ENCODE measurements at places on chromosomes 2 and 18. TPM values are rescaled to one million over a fixed set of nuclear protein-coding genes. Genes with fewer than 3 reads are reported as not detected.

- H3K27ac ChIP-seq = no peak overlapping the region
- no peaks in the 10 kb centered on the region for H3K4me1 ChIP-seq
- no peaks in the 10 kb centered on the region for H3K27me3 ChIP-seq
Observed at GRCh38 chr2:227347117-227347516, 22.1 kb downstream of the MFF start.

DNA sequence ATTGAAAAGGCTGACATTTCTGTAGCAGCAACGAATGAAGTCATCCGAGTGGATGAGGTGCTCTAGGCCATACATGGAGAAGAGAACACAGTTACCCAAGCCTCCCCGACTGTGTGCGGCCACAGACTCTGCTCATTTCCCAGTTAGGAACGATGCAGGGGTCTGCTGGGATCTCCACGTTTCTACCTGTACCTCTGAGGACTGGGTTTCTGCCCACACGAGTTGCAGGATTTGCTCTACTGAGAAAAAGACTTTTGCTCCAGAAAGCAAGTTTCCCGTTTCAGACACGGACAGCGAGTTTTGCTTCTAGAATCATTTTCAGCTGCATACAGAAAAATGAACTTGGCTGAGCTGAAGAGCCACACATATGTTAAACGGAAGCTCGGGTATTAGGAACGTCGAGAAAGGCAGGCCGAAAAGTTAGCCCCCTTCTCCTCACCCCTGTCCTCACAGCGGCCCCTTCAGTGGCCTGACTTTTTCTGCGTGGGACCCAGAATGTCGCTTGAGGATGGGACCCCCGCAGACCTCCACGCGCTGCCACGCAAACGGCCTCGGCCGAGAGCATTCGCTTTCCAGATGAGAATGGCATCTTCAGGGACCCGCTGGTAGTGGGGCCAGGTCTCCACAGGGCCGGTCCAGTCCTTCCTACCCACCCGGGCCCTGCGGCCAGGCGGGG, 582 bp upstream of the RAB31 start:
- peaks cover 8% of the 10 kb centered on the region for H3K4me1 ChIP-seq
- DNase-seq = no peak
- peaks cover 87% of the 10 kb centered on the region for H3K27me3 ChIP-seq
- H3K27ac ChIP-seq = no peak overlapping the region
- peak overlapping the region; percentile 22 for H3K4me3 ChIP-seq

- DNase-seq = no peak
- H3K36me3 ChIP-seq = no peaks in the 10 kb centered on the region
- H3K27ac ChIP-seq = no peak overlapping the region
- H3K4me1 ChIP-seq = no peaks in the 10 kb centered on the region
- H3K4me3 ChIP-seq = no peak overlapping the region
- H3K27me3 ChIP-seq = peaks cover 99% of the 10 kb centered on the region
Observed at GRCh38 chr2:70851704-70852103, 16.1 kb upstream of the CD207 start.

DNA sequence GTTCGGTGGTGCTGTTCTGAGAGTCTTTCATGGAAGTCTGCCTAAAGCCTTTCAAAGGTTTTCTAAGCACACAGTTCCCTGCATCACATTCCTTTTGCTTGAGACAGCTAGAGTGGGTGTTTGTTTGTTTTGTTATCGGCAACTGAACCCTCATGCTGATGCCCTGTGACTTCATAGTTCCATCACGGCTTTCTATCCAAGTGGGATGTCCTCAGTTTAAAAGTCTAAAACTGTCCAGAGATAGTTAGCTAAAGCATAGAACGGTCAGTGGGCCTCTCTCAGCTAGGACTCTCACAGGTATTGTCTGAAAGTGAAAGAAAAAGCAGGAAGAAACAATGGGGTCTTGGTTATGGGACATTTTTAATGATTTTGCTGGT, 337.3 kb downstream of the OSR1 start:
- DNase-seq = no peak
- H3K4me1 ChIP-seq = peaks cover 10% of the 10 kb centered on the region
- H3K27me3 ChIP-seq = no peaks in the 10 kb centered on the region
- no peaks in the 10 kb centered on the region for H3K36me3 ChIP-seq
- H3K4me3 ChIP-seq = no peak overlapping the region

- peak; percentile 52 for DNase-seq
- peaks cover 48% of the 10 kb centered on the region for H3K4me1 ChIP-seq
- H3K36me3 ChIP-seq = peaks cover 10% of the 10 kb centered on the region
- H3K27ac ChIP-seq = peak overlapping the region; percentile 65
Observed at GRCh38 chr2:197159661-197160211, 150.8 kb downstream of the ANKRD44 start.

- no peak overlapping the region for H3K27ac ChIP-seq
- no peaks in the 10 kb centered on the region for H3K27me3 ChIP-seq
- H3K4me3 ChIP-seq = no peak overlapping the region
- no peaks in the 10 kb centered on the region for H3K4me1 ChIP-seq
Observed at GRCh38 chr2:111632661-111633060, 251.3 kb downstream of the ANAPC1 start.

GRCh38 chr2:144445196-144445595, 74.7 kb downstream of the ZEB2 start:
- no peaks in the 10 kb centered on the region for H3K27me3 ChIP-seq
- no peak for DNase-seq
- no peak overlapping the region for H3K4me3 ChIP-seq
- no peaks in the 10 kb centered on the region for H3K4me1 ChIP-seq
- H3K36me3 ChIP-seq = no peaks in the 10 kb centered on the region
- H3K27ac ChIP-seq = no peak overlapping the region

C2orf15 gene
- 6.9 TPM for total RNA-seq

SULT1C2 gene
- total RNA-seq = 2.0 TPM

PFN4 gene
- total RNA-seq = 0.64 TPM

GALNT13 gene
- not detected for total RNA-seq

IL18R1 gene
- total RNA-seq = 1.5 TPM

ACMSD gene
- not detected for total RNA-seq

TNFRSF11A gene
- 94.6 TPM for total RNA-seq

Measured in Calu3 (cell line).